ENCODE measurements at places on chromosomes 3 and 15. TPM values are rescaled to one million over a fixed set of nuclear protein-coding genes. Genes with fewer than 3 reads are reported as not detected.

GRCh38 chr3:71532639-71533395 is 50.7 kb downstream of the FOXP1 start:
- no peak for DNase-seq

- no peak for DNase-seq
Observed at GRCh38 chr3:119677641-119677934, 382 bp upstream of the COX17 start.

DNA sequence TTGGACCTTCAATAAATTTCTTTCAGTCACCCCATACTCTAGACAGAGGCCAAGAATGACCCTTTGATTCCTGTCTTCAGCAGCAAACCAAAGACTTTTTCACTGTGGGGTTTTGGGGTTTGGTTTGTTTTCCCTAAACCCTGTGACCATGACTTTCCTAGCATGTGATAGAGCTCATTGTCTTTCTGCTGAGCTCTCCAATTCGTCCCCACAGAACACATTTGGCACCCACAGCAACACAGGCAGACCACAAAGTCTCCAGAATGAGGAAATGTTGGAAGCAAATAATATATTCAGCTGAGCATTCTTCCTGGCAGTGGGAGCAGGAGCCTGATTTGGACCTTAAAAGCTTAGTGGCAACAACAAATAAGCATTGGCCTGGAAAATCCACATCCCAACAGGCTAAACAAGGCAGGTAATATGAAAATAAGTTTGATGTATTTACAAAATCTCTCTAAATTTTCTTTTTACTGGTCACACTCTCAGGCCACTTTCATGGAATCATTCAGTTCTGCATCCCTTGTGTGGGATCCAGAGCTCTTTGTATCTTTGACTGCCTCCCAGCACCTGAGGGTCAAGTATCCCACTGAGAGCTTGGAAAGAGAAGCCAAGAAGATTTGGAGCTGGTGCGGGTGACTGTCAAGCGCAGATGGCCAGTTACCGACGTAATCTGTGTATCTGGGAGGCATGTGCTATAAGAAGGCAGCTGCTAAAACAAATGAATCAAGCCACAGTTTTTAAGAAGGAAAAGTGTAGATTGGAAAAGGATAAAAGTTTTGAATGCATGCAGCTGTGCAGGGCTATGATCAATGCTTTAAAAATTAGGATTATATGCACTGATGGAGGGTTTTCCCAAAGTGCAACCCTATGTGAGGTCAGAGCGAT is 36.5 kb upstream of the CPB1 start:
- no peak for DNase-seq

DNA sequence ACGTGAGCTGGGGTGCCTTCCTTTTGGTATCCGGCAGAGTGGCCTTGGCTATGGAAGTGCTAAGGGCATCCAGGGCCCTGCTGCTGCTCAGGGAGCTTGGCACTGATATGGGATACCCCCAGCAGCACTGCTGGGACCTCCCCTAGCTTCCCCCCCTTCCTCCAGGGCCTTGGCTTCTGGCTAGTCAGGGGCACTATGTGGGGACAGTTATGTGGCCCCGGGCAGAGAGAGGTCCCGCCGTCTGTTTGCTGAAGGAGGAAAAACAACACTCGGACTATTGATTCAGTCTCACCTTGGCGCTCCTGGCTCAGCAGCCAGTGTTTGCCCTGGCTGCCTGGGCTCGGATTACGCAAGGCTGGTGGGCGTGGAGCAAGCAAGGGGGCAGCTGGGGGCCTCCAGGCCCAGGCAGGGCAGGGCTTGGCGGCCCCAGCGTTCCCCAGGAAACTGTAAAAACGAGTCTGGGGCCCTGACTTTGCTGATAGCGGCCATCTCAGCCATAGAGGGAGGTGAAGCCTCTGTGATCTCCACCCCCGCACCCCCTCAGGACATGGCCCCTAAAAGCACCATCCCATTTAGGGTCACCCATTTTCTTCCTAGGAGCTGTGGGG is 5.7 kb downstream of the FURIN start:
- peak; percentile 53 for DNase-seq

DNA sequence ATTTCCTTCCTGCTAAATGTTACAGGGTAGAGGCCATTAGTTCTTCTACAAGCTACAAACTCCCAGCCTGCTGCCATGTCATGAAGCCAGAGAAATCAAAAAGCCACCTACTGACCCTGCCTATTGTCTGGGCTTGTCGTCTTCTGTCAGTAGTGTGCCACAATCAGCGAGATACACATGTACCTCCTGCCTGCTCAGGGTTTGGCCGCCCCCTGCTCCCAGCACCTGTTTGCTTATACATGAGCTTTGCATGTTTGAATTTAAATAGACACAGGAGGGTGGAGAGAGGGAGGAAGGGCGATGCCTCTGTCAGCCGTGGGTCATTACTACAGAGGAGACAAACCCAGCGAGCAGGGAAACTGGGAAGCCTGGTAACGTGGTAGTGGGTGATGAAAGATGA is 106.1 kb downstream of the ROBO2 start:
- no peak for DNase-seq

DNA sequence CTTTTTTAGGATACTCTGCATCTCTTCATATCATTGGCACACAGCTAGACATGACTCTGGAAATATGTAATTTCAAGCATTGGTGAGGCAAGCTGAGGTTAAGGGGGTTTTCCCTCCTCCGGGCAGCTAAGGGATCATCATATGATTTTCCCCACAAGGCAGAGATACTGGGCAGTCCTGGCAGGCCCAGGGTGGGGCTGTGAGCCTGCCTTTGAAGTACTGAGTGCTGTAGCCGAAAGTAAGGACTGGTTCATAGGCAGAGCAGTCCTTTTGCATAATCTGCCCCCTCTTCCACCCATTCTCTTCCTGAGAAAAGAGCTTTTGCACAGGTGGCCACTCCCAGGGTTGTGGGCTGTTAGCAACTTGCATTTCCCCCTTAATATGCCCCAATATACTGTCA is 168.8 kb upstream of the MANF start:
- no peak for DNase-seq

DNA sequence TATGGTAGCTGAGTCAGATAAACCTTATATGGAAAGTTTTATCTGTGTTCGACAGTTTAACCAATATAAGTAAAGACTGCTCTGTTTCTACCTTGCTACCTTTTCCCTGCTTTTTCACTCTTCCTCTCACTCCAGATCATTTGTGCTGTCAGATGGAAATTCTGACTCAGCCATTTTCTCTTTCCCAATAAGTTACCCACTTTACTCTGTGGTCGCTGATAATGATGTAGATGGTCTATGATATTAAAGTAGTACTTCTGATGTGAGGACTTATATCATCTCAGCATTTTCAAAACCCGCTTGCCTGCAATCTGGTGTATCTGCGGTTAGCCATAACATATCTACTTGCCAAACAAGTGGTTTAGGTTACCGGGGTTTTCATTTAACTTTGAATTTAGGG is 15.0 kb upstream of the UTS2B start:
- DNase-seq: no peak

DNA sequence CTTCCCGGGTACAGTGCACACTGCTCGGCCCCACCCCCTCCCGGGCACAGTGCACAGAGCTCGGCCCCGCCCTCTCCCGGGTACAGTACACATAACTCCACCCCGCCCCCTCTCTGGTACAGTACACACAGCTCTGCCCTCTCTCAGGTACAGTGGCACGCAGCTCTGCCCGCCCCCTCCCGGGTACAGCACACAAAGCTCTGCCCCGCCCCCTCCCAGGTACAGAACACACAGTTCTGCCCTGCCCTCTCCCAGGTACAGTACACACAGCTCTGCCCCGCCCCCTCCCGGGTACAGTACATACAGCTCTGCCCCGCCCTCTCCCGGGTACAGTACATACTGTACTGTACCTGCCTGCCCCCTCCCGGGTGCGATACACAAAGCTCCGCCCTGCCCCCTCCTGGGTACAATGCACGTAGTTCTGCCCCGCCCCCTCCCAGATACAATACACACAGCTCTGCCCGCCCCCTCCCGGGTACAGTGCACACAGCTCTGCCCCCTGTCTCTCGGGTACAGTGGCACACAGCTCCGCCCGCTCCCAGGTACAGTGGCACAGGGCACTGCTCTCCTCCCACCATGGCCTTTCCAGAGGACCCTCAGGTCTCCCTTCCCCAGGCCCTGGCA is 16.4 kb upstream of the PRR20G start:
- peak; percentile 45 for DNase-seq

GRCh38 chr3:55412545-55412944 is 74.6 kb downstream of the WNT5A start:
- no peak for DNase-seq

DNA sequence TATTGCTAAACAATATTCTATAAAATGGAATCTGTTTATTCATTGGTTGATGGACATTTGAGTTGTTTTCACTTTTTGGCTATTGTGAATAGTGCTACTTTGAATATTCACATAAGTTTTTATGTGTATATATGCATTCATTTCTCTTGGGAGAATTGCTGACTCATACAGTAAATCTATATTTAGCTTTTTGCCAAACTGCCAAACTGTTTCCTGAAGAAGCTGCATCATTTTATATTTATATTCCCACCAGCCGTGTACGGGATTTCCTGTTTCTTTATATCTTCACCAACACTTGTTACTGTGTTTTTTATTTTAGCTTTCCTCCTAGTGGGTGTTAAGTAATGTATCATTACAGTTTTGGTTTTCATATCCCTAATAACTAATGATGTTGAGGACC is 12.5 kb upstream of the TCAIM start:
- DNase-seq: no peak

GRCh38 chr3:122642935-122643334 is 37.7 kb upstream of the PARP14 start:
- no peak for DNase-seq

- DNase-seq: peak; percentile 62
Observed at GRCh38 chr3:46935168-46935858, 41.2 kb downstream of the CCDC12 start.

- no peak for DNase-seq
Observed at GRCh38 chr3:41104147-41104546, 95.2 kb upstream of the CTNNB1 start.

DNA sequence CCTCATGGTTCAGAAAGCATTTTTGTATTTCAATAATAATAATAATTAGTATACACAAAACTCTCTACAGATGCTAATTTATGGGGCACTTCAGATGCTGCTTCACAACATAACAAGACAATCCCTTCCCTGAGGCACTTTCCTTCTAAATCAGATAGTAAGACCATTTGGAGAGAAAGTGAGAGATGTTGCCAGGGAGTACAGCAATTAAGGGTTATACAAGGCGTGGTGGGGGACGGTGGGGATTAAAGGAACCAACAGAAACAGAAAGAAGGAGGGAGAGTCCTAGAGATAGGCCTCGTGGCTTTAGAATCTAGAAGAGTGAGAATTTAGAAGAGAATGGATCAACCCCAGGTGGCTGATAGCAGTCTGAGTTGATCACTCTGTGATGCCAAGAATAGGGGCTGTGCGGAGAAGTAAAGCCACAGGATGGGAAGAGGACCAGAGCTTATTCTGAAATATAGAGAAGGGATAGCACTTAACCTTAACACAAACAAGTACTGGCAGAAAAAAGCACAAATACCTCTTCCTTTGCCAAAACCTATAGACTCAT is 76.9 kb downstream of the ETFA start:
- DNase-seq: no peak

The CCR9 gene
- total RNA-seq: not detected

The TRH gene
- total RNA-seq: 0.16 TPM

The GRM7 gene
- 0.39 TPM for total RNA-seq

The THBS1 gene
- 37.1 TPM for total RNA-seq

The CYP11A1 gene
- 3.4 TPM for total RNA-seq

The MYO5A gene
- 33.3 TPM for total RNA-seq

The SLC22A14 gene
- not detected for total RNA-seq

The CSPG4 gene
- 3.6 TPM for total RNA-seq

The IL17RE gene
- 3.0 TPM for total RNA-seq
